ENCODE measurements at places on chromosomes 3 and 15.
A peak's percentile ranks its signal among the peaks of the same experiment; 100 is the strongest.

DNA sequence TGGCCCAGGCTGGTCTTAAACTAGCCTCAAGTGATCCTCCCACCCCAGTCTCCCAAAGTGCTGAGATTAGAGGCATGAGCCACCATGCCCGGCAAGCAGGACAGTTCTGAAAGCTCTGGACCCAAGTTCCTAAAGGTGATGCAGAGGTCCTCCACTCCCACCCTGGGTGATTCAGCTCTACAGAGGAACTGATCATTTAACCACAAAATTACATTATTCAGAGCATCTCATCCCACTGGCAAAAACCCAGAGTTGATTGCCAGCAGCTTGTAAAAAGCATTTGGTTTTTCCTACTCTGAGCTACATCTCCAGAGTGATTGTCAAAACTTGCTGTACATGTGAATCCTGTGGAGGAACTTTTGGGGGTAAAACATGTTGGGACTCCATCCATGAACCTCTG lies 60.2 kb downstream of the SLTM start:
- DNase-seq, result no peak

DNA sequence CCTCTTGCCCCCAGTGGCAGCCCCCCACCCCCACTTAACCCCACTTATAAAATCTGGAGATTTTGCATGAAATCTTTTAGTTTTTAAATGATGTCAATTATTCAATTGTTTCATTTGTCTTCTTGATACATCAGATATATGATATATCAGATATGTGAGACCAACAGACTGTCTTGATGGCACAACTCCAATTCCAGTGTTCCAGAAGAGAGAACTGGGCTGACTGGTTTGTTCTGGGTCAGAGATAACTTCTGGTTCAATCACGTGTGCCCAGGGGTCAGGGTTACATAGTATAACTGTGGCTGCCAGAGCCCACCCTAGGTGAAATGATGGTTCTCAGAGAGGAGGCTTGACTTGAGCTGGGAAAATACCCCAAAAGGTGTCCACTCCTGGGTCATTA lies 32.4 kb upstream of the ATG7 start:
- no peak for DNase-seq

DNA sequence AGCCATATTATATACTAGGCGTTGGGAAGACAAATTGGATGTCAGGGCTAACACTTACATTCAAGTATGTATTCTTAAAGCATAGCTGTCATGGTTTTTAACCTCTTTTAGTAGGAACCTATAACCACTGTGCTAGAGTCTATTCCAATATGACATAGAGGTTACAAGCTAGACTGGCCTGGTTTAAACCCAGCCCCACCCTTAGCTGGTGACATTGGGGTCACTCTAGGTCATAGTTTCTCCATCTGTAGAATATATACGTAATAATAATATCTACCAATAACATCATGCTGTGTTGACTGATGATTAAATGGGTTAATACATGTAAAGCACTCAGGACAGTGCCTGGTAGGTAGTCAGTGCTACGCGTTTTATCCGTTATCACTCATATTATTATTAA lies 16.7 kb downstream of the NRROS start:
- no peak for DNase-seq

DNA sequence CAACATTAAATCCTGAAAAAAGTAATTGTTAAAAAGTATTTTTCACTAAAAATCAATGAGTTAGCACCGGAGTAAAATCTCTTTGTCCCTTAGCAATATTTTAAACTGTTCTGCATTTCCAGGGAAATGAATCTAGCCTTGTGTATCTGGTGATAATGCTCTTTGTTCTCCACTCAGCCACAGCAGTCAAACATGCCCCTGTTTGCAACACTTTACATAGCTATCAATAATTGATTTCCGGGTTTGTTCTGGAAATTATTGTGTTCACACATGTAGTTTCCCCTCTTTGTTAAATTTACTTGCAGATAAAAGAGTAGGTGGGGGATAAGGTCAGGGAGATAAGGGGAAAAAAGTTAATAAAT lies 3.6 kb upstream of the A4GNT start:
- no peak for DNase-seq

DNA sequence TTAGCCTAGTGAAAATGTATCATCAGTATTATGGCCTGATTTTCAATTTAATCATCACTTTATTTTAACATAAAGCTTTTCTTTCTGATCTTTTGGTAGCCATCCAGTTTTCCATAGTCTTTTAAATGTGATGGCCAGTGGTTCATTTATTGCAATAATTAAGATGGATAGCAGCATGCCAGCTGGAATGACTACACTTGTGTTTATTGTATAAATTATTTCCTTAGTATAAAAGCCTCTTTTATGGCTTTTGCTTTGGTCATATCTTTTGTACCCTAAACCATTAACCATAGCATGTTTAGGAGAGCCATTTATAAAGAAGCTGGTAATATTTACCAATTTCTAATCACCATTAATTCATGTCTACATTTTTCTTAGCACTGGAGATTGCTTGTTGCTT lies 31.7 kb downstream of the ALCAM start:
- no peak for DNase-seq

DNA sequence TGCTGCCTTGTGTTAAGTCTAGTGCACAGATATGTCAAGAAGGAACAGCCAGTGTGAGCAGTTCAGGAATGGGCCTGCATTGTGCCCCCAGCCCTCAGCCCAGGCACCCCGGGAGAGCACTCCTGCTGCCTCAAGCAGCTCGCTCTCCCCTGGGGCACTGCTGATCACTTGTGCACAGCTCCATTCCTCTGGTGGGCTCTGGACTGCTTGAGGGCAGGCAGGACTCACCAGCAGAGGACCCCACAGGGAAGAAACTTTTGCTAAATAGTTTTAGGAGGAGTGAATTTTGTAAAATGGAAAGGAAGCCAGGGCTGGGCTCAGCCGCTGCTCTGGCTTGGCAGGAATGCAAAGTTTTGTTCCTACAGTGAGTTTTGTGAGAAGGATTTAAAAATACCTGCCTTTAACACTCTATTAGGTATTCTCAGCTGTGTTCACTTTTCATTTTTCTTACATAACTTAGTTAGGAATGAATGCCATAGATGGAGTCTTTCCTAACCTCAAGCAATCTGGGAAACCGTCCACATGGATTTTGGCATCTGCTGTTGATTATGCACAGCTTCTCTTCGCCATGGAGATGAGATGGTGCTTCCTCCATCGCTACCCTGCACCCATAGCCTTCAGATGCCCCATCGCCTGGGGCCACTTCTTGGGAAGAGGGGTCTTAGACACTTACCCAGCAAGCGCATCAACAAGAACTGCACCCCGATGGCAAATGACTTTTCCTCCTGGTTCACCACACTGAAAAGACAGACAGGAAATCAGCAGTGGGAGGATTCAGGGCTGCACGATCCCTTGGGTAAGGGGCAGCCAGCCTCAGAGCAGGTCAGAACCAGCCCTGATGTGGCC lies 42.3 kb upstream of the RAB6B start:
- no peak for DNase-seq

DNA sequence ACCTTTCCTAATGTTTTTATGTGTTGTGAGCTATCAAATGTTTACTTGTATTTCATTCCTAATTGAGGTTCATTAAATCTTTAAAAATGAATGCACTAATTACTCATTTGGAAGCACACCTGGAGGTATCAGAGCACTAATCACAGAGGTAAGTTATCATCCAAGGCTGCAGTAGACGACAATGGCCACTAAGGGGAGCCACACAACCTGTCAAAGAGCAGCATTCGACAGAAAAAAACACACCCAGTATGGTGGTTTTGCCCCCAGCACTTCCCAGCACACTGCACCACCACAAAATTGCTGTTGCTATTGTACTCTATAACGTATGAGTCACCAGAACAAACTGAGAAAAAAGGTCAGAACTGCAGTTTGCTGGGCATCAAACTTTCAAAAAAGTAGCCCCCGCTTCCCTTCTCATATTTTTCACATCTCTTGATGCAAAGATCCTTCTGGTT lies 205.9 kb upstream of the IGF1R start:
- peak; percentile 6 for DNase-seq

GRCh38 chr3:17411157-17411877 lies 331.1 kb downstream of the TBC1D5 start:
- no peak for DNase-seq

DNA sequence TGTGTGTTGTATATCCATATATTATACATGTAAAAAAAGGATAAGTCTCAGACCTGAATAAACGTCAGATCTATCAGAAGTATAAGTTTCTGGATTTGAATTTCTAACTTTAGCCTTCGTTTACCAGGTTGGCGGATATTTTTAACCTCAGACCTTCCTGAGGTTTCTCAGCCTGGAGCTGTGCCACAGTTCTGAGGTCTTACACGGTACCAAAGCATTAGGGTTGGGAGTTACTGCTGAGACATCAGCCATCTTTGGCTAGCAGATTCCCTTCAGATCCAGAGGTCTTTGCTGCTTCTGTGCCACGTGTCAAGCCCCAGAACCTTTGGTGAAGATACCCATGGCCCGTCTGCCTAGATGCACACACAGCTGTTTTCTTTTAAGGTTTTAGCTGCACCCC lies 84.7 kb downstream of the PPP2R3A start:
- no peak for DNase-seq

GRCh38 chr3:56954125-56954524 lies 106.3 kb upstream of the SPATA12 start:
- no peak for DNase-seq

DNA sequence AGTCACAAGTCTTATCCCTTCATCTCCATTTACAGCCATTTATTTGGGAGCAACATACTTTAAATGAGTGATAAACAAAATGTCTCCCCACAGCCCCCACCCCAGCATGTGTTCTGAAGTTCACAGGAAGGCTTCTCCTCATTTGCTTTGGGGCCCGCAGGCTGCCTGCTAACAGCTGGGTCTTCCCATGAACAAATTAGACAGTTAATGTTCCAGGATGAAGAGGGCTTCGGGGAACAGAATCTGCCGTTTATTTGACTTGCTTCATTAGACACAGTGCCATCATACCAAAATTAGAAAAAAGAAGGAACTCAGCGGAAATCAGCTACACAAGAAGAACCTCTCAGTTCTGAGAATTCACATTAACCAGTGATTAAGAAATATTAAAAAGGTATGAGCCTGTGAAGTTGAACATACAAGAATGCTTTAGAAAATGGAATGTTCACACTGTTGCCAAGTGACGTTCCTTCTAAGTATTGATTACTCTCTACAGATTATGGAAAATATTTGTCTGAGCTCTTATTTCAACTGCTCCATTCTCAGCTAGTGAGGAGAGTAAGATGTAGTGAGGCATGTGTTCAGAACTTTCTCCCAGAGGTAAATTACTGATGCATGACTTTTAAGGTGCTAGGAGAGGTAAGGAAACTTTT lies 107.5 kb upstream of the THBS1 start:
- DNase-seq, result no peak

DNA sequence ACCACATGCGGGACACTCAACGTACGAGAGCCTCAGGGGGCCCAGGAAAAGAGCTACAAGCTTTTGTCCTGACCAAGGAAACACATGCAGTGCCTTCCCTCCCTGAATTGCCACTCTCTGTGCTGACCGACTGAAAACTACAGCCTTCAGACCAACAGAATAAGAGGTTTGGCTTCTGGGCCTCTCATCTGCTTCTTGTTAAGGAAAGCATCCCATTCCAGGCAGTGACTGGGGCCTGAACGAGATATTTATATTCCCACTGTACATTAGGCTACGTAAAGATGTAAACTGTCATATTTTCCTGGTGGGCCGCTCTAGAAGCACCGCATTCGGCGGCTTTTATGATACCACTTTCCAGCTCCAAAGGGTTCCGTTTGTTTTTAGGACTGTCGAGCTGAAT lies 208.9 kb upstream of the TPM1 start:
- DNase-seq, result no peak

DNA sequence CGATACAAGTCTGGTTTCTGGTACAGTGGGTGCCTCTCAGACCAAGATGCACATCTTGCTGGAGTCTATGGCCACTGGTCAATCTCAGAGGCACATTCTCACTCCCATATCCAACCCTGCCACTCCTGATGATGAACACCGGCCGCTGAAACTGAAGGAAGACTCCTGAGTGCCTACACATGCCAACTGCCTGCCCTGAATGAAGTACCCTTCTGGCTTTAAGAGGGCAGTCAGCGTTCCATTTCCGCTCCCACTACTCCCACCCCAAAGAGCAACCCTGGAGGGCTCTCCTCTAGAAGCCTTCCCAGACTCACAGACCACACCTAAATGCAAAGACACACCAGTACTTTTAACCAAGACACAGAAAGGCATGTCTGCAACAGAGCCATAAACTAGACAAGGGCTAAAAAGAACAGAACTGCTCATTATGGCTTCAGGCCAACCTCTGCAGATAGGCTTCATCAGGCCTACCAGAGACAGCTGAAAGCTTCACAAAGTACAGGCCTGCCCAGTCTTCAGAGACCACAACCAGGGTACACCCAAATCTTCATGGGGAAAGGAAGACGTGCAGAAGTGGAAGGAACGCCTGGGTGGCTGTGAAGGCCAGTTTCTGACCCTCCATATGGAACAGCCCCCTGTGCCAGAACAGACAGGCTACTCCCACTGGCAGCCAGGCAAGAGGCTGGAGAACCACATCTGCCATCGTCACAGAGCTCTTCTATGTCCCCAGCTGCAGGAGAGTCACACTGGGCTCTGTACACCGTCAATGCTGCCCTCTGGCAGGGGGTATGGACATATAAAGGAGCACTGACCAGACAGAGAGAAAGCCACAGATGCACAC lies 14.3 kb downstream of the ANP32A start:
- no peak for DNase-seq

GRCh38 chr3:60497902-60498301 lies 753.4 kb downstream of the FHIT start:
- DNase-seq, result no peak

GRCh38 chr3:32972482-32973146 lies 21.2 kb downstream of the CCR4 start:
- DNase-seq, result no peak

Data from bone marrow (tissue), 2 donors.